Naive thymus-derived CD4-positive, alpha-beta T cell (primary cell): ENCODE measurements at places on chromosomes 2 and 18. TPM values are rescaled to one million over a fixed set of nuclear protein-coding genes. Genes with fewer than 3 reads are reported as not detected.

- no peaks in the 10 kb centered on the region for H3K36me3 ChIP-seq
- no peak overlapping the region for H3K27ac ChIP-seq
- H3K27me3 ChIP-seq, result no peaks in the 10 kb centered on the region
- H3K4me1 ChIP-seq, result no peaks in the 10 kb centered on the region
- no peak for DNase-seq
These were observed 54.2 kb upstream of the POMC start for GRCh38 chr2:25222477-25223121.

DNA sequence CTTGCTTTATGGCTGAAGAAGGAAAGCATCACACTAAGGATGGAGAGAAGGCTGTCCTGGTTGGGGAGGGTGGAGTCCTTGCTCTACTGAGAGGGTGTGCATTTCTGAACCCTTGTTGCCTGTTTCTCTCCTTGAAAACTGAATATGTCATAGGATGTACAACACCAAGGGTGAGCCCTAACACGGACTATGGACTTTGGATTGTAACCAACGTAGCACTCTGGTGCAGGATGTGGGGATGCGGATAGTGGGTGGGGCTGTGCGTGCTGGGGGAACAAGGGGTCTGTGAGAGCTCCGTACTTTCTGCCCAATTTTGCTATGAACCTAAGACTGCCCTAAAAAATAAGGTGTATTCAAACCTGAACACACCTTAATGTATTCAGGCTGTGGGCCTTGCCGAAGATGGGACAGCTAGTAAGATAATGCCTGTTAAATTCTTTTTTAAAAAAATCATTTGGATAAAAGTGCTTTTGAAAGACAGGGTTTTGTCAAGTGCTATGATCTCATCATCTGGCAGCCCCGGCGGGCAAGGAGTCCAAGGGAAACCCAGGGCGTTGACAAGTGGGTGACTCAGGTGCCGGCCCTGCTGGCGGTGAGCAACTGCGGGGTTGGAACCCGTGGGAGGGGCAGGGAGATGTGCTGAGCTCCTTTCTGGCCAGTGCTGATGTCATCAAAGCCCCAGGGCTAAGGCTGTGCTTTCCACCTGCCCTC, 54.0 kb downstream of the GATA6 start:
- no peaks in the 10 kb centered on the region for H3K27me3 ChIP-seq
- no peak overlapping the region for H3K27ac ChIP-seq
- H3K4me1 ChIP-seq, result no peaks in the 10 kb centered on the region
- H3K4me3 ChIP-seq, result no peak overlapping the region
- no peaks in the 10 kb centered on the region for H3K36me3 ChIP-seq

GRCh38 chr2:72131371-72131891, 16.2 kb downstream of the CYP26B1 start:
- H3K4me3 ChIP-seq, result no peak overlapping the region
- H3K4me1 ChIP-seq, result no peaks in the 10 kb centered on the region
- H3K36me3 ChIP-seq, result no peaks in the 10 kb centered on the region
- no peaks in the 10 kb centered on the region for H3K27me3 ChIP-seq
- H3K27ac ChIP-seq, result no peak overlapping the region

GRCh38 chr2:58634653-58635370, 393.7 kb upstream of the FANCL start:
- no peaks in the 10 kb centered on the region for H3K27me3 ChIP-seq
- no peaks in the 10 kb centered on the region for H3K36me3 ChIP-seq
- no peak overlapping the region for H3K27ac ChIP-seq
- H3K4me3 ChIP-seq, result no peak overlapping the region
- no peak for DNase-seq

- H3K27ac ChIP-seq, result no peak overlapping the region
- no peaks in the 10 kb centered on the region for H3K27me3 ChIP-seq
- H3K4me3 ChIP-seq, result no peak overlapping the region
- no peaks in the 10 kb centered on the region for H3K36me3 ChIP-seq
- no peaks in the 10 kb centered on the region for H3K4me1 ChIP-seq
These were observed 56.3 kb downstream of the FOXI3 start for GRCh38 chr2:88396209-88396608.

DNA sequence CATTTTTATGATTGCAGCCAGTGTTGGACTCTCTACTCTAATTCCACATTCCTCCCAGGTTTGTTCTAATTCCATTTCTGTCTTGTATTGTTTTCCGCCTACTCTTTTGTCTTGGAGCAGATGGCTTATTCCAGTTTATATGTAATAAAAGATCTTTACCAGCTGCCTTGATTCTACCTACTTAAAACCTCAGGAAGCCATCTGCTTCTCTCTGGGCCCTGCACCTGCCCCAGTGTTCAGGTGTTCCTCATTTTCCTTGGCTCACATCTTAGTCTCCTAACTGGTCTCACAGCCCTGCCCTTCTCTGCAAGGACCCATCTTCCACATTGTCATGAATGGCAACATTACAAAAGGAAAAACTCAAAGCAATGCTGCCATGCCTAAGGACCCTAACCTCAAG, 21.0 kb upstream of the IL37 start:
- H3K4me1 ChIP-seq, result no peaks in the 10 kb centered on the region
- no peak overlapping the region for H3K27ac ChIP-seq
- H3K27me3 ChIP-seq, result no peaks in the 10 kb centered on the region
- H3K36me3 ChIP-seq, result no peaks in the 10 kb centered on the region

- H3K27me3 ChIP-seq, result no peaks in the 10 kb centered on the region
- H3K4me1 ChIP-seq, result peaks cover 8% of the 10 kb centered on the region
- no peaks in the 10 kb centered on the region for H3K36me3 ChIP-seq
- DNase-seq, result no peak
These were observed 21.8 kb downstream of the PSTPIP2 start for GRCh38 chr18:46050268-46050667.

- no peaks in the 10 kb centered on the region for H3K4me1 ChIP-seq
- H3K27ac ChIP-seq, result no peak overlapping the region
- no peaks in the 10 kb centered on the region for H3K27me3 ChIP-seq
- H3K36me3 ChIP-seq, result no peaks in the 10 kb centered on the region
These were observed 113.3 kb downstream of the KIAA1328 start for GRCh38 chr18:36942264-36942663.

DNA sequence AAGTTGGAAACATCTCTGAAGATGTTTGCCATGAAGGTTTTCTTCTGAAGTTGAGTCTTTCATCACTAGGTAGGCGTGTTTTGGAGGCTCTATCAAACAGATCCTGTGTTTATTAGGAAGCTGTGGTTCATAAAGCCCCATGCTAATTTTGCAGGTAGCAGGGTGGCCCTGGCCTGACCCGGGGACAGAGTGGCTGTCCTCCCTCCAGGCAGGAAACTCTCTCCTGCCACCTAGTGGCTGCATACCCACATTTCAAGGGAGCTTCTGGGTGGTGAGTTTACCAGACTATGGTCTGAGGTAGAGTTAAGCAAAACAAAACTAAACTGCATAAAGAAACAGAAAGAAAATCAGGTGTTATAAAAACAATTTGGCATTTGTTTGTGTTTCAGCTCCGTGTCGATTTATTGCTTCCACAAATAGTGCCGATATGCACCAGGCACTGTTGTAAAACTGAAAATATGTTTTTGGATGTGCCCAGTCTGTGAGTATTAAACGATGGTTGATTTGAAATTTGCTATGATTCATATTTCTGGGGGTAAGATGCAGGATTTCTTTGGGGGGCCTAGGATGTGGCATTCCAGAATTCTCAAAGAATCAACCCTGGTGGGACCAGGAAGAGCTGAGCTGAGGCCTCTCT, 26.0 kb upstream of the IL37 start:
- peak; percentile 8 for DNase-seq
- no peaks in the 10 kb centered on the region for H3K36me3 ChIP-seq
- H3K27me3 ChIP-seq, result no peaks in the 10 kb centered on the region
- no peak overlapping the region for H3K27ac ChIP-seq
- H3K4me3 ChIP-seq, result no peak overlapping the region

DNA sequence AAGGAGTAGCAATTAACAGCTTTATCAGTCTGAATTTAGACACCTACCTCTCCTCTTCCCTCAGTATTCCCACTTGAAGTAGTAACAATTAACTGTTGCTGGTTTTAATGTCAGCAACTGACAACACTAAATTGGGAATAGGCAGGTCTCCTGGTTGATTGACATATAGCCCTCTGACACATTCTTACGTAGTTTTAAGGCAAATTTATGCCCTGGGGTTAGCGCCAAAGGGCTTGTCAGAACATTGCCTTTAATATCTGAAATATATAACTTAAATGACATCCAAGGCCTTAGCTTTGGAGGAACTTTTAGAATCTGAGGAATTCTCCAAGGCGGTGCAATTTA, 7.4 kb downstream of the ASXL3 start:
- no peak overlapping the region for H3K27ac ChIP-seq
- no peaks in the 10 kb centered on the region for H3K4me1 ChIP-seq
- DNase-seq, result no peak
- no peaks in the 10 kb centered on the region for H3K27me3 ChIP-seq
- no peaks in the 10 kb centered on the region for H3K36me3 ChIP-seq
- H3K4me3 ChIP-seq, result no peak overlapping the region

DNA sequence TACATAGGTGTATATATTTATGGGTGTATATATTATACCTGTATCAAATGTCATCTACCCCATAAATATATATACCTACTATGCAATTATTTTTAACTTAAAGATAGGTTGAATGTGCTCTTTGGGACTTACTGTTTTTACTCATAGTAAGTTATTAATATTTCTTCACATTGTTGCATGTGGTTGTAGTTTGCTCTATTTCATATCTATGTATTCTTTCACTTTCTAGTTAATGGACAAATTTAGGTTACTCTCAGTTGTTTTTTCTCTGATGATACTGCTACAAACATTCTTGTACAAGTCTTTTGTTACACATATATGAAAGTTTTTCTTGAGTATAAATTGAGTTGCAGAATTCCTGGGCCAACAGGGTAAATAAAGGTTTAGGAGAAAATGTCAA, 601.8 kb upstream of the ID2 start:
- DNase-seq, result no peak
- no peak overlapping the region for H3K4me3 ChIP-seq
- H3K36me3 ChIP-seq, result no peaks in the 10 kb centered on the region
- no peaks in the 10 kb centered on the region for H3K27me3 ChIP-seq

GRCh38 chr18:58235001-58235436, 191.0 kb downstream of the NEDD4L start:
- no peak overlapping the region for H3K4me3 ChIP-seq
- H3K4me1 ChIP-seq, result no peaks in the 10 kb centered on the region
- DNase-seq, result no peak
- H3K27ac ChIP-seq, result no peak overlapping the region
- H3K27me3 ChIP-seq, result no peaks in the 10 kb centered on the region

DNA sequence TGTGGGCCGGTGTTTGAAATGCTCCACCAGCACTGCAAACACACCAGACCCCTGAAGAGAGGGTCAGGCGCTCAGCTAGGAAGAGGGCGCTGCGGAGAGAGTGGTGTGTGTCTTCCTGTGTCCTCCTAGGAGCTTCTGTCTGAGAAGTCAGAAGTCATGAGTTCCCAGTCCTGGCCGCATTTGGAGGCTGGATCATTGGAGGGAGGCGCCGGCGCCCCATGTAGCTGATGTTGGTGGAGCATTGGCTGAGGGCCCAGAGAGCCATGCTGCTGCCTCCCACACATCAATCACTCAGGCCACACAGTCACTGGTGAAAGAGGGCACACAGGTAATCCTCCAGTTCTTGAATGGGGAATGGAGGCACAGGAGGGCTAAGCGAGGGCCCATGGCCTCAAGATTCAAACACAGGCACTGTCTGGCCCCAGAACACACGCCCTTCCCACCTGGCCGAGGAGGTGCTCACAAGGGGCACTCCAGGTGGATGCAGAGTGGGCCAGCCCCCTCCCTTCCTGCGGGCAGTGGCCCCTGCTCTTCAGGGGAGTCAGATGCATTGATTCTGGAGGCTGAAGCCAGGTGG, 66.3 kb downstream of the RRM2 start:
- H3K27me3 ChIP-seq, result no peaks in the 10 kb centered on the region
- no peak overlapping the region for H3K4me3 ChIP-seq
- no peak overlapping the region for H3K27ac ChIP-seq
- no peaks in the 10 kb centered on the region for H3K4me1 ChIP-seq

DNA sequence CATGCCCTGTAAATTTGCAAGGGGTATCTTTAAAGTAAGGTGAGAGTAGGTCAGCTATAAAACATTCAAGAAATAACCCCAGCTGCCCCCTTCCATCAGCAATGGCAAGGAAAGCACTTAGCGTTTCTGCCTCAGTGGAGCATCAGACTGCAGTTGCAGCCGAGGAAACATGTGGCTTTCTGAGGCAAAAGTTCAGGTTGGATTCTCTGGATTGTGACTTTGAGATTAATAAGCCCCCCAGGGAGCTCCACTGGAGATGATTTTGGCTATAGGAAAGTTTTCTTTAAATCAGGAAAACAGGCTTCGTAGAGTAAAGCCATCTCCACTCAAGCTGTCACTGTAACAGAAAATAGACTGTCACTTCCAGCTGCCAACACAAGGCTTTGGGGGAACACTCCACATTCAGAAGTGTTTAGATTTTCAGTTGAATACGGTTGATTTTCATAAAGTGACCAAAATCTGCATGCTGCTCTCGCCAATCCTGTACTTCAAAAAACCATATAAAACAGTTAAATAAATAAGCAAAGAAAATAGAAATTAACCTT, 15.3 kb upstream of the RIT2 start:
- no peaks in the 10 kb centered on the region for H3K4me1 ChIP-seq
- H3K27ac ChIP-seq, result no peak overlapping the region
- no peaks in the 10 kb centered on the region for H3K36me3 ChIP-seq
- H3K4me3 ChIP-seq, result no peak overlapping the region
- H3K27me3 ChIP-seq, result no peaks in the 10 kb centered on the region
- no peak for DNase-seq

DNA sequence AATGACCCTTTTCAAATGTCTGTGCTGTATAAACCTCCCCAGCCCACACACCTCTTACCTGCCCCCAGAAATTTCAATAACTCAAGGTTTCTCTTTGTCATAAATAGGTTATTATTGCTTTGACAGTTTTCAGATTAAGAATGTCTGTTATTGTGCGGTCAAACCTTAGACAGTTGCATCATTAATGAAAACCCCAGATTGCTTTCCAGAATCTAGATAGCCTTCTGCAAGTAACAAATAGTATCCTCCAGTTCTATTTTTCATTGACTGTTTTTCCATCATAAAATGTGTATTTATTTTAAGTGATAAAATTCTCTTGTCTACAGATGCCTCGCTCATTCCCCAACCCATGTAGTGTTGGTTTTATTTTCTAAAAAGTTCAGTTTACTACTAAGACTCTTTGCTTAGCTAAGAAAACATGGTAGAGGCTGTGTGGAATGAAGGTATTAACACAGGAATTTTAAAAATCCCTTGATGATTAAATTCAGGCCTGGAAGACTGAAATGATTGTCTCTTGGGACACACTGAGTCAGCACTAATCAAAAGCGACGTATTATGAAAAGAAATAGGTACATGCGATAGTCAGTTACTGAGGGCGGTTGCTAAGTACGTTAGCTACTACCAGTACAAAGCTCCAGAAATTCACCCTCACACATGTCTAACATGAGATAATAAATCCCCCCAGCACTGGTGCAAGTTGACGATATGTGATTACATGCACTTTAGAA, 38.4 kb upstream of the ITGAV start:
- no peaks in the 10 kb centered on the region for H3K27me3 ChIP-seq
- H3K36me3 ChIP-seq, result no peaks in the 10 kb centered on the region
- no peak overlapping the region for H3K4me3 ChIP-seq
- H3K27ac ChIP-seq, result no peak overlapping the region
- H3K4me1 ChIP-seq, result no peaks in the 10 kb centered on the region
- DNase-seq, result no peak

Gene LMAN1
- 26.3 TPM for polyA plus RNA-seq
